ENCODE measurements at places on chromosomes 13 and 19. TPM values are rescaled to one million over a fixed set of nuclear protein-coding genes. Genes with fewer than 3 reads are reported as not detected.

The ODAD3 gene
- 7.9 TPM for polyA plus RNA-seq

DNA sequence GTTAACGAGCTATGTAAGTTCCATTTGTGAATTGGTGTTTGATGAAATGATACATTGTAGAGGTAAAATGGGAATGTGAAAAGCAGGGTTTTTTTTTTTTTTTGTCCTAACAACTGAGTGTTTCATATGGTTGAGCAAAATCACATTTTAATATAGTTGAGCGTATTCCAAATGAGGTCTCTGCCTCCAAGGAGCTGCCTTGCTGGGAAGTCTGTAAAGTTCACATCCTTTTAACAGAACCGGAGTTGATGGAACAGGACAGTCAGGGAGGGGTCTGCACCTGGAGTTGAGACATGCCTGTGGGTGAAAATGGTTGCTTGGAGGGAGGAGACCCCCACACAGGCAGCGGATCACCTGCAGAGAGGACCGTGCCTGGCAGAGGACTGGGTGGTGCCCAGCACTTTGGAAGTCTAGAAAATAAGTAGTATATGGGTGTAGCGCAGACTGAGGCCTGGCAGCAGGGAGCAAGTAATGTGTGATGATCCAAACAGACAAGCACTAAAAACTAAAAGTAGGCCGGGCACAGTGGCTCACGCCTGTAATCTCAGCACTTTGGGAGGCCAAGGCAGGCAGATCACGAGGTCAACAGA, 75.2 kb upstream of the UBAC2 start:
- no peaks in the 10 kb centered on the region for H3K4me1 ChIP-seq
- H3K36me3 ChIP-seq = no peaks in the 10 kb centered on the region
- peaks cover 3% of the 10 kb centered on the region for H3K27me3 ChIP-seq

- H3K4me1 ChIP-seq = peaks cover 8% of the 10 kb centered on the region
- no peak overlapping the region for H3K4me3 ChIP-seq
- no peak overlapping the region for H3K27ac ChIP-seq
- H3K36me3 ChIP-seq = no peaks in the 10 kb centered on the region
- no peaks in the 10 kb centered on the region for H3K27me3 ChIP-seq
Observed at GRCh38 chr19:44708940-44709339, 10.0 kb downstream of the CEACAM16 start.

GRCh38 chr13:113083022-113083373, 22.6 kb upstream of the F7 start:
- H3K27ac ChIP-seq = no peak overlapping the region
- H3K27me3 ChIP-seq = no peaks in the 10 kb centered on the region
- H3K36me3 ChIP-seq = no peaks in the 10 kb centered on the region

The ZNF345 gene
- polyA plus RNA-seq = 3.2 TPM

The CCNE1 gene
- polyA plus RNA-seq = 10.8 TPM

- H3K27ac ChIP-seq = peak overlapping the region; percentile 55
- no peaks in the 10 kb centered on the region for H3K4me1 ChIP-seq
- DNase-seq = no peak
- no peaks in the 10 kb centered on the region for H3K36me3 ChIP-seq
- peak overlapping the region; percentile 56 for H3K4me3 ChIP-seq
- H3K27me3 ChIP-seq = no peaks in the 10 kb centered on the region
Observed at GRCh38 chr13:33017323-33017929, 1.2 kb downstream of the KL start.

DNA sequence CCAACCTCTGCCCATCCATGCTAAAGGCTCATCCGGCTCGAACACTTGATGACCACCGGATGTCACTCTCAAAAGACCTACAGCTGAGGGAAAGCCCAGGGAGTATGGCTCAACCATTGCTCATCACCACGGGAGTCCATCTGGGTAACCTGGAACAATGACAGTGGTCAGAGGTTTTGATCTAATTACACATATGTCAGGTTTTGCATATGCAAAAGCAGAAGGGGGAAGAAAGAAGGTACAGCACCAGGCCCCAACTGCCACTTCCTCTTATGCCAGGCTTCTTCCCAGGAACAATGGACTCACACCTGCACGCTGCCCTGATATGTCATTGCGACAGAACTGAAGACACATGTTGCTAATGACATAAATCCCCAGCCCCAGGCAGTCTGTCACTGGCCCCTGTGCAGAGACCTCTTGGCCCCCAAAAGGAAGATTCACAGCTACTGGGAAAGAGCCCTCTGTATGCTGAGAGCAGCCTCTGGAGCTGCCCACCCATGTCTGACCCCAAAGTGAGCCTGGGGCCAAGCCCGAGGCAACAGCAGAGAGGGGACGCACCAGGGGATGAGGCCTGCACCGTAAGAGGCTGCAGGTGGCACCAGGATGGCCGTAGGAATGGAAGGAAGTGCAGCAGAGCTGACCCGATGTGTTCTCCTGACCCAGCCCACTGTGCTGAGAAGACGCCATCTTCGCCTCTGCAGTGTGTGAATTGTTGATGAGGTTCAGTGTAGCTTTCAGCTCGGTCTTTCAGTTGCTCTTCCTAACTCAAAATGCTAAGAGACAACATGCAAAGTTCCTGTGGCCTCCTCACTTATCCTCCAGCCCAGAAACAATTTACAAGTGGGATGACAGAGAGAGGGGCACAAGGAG, 26.3 kb downstream of the EPS15L1 start:
- no peak for DNase-seq
- H3K4me1 ChIP-seq = peaks cover 14% of the 10 kb centered on the region
- no peak overlapping the region for H3K4me3 ChIP-seq
- no peak overlapping the region for H3K27ac ChIP-seq
- H3K27me3 ChIP-seq = no peaks in the 10 kb centered on the region
- peaks cover 8% of the 10 kb centered on the region for H3K36me3 ChIP-seq

The SIGLEC12 gene
- polyA plus RNA-seq = 1.2 TPM

DNA sequence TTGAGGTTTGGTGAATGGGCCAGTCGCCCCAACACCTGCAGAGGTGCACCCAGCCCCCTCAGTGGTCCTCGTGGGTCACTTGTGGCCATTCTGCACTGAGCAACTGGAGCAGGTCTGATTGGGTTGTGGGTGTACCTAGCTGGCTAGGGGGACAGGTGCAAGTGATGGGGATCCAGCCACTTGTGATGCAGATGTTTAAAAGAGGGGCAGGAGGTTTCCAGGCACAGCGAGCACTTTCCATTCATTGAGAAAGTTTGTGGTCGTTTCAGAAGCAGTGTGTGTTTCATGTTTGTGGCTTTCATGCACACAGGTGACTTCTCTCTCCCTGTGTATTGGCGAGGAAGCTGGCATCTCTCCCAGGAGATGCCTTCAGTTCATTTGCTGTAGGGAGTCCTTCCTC, 34.7 kb downstream of the TSSK6 start:
- no peak overlapping the region for H3K4me3 ChIP-seq
- no peaks in the 10 kb centered on the region for H3K36me3 ChIP-seq
- H3K27me3 ChIP-seq = no peaks in the 10 kb centered on the region
- H3K27ac ChIP-seq = no peak overlapping the region
